ENCODE measurements at places on chromosomes 12 and 14.

GRCh38 chr12:116540622-116541152, 18.5 kb upstream of the MAP1LC3B2 start:
- no peak for DNase-seq

GRCh38 chr12:124520265-124520701, 47.1 kb downstream of the NCOR2 start:
- no peak for DNase-seq

DNA sequence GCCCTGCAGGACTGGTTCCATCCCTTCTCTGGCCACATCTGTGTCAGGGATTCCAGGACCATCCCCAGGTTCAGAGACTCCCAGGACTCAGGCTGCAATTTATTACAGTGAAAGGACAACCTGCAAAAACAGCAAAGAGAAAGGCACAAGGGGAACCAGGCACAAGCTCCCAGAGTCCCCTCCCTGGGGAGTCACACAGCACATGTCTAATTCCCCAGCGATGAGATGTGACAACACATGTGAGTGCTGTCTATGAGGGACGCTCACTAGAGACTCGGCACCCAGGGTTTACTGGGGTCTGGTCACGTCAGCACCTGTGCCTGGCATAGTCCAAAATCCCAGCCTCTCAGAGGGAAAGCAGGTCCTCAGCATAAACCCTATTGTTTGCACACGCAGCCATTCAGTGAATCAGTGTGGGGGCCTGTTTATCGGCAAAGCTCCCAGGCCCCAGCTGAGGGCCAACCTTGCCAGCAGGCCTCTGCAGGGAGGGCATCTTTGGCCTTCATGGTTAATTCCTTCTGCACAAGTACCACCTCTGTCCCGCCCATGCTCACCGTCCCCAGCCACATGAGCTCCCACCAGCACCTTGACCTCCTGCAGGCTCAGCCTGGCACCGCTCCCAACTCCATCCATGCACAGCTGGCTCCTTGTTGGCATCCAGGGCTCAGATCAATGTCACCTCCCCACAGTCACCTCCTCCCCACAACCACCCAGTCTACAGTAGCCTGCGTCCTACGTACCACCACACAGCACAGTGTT, 198.9 kb upstream of the SFSWAP start:
- DNase-seq, result no peak

GRCh38 chr14:89617481-89618329, 200.7 kb upstream of the FOXN3 start:
- DNase-seq, result peak; percentile 87

DNA sequence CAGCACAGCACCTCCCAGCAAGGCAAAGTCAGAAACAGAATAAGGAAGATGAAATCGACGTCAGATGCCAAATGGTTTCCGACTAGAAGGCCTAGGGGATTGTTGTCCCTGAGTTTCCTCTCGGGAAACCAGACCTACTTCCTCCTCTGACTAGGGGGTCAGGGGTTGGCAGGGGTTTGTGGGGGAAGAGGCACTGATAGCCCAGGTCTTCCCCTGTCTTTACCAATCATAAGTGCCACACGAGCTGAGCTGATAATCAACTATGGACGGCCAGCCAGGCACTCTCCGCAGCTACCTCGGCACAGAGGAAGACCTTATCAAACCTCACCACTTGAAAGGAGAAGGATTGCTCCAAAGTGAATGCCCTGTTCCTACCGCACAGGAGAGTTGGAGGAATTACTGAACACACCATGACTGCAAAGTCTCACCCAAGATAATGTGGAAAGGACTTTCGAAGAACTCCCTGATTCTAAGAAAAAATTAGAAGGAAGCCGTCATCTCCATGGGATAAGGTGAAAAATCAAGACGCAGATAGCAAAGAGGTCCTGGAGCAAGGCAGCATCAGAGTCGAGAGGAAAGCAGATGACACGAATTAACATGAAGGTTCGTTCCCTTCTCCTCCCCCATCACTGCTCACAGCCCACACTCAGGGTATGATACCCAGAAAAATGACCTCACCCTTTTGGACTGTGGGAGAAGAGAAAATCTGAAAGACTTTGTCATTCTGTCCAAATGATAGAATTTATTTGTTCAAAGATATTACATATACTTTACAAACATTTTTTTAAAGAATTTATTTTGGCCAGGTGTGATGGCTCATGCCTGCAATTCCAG, 77.7 kb upstream of the MED13L start:
- DNase-seq, result no peak

Measured in muscle of leg (tissue), 16 donors.